ENCODE measurements at places on chromosomes 7 and 10.

- no peak for DNase-seq
These were observed 18.0 kb downstream of the SLC25A13 start for GRCh38 chr7:96303686-96304443.

GRCh38 chr10:680745-681144 is 8.7 kb downstream of the DIP2C start:
- DNase-seq, result no peak

DNA sequence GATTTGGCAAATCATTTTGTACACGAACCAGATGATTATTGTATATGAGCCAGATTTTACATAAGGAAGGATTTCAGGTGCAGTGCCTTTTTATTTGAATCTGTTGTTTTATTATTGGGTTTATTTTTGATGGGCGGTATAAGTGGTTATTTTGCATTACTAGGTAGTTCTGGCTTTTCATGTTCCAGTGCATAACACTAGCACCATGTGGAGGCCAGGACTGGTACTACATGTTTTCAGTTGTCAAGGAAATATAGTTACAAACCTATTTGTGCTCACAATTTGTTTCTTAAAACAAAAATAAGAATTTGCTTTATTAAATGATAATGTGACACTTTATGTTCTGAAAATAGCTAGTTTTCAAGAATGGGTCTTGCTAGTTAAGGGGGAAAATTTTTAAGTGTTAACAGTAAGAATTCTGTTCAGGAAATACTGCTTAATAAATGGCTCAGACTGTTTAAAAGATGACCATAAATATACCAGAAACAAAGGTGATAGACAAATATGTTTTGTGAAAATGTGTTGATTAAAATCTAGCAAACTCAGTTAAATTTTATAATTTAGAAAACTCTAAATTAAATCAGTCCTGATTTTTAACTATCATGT is 7.1 kb upstream of the SEMA3E start:
- DNase-seq, result no peak

- DNase-seq, result no peak
These were observed 54.5 kb downstream of the LRRC4 start for GRCh38 chr7:127976738-127977120.

GRCh38 chr10:104104418-104104817 is 17.6 kb upstream of the SFR1 start:
- no peak for DNase-seq

DNA sequence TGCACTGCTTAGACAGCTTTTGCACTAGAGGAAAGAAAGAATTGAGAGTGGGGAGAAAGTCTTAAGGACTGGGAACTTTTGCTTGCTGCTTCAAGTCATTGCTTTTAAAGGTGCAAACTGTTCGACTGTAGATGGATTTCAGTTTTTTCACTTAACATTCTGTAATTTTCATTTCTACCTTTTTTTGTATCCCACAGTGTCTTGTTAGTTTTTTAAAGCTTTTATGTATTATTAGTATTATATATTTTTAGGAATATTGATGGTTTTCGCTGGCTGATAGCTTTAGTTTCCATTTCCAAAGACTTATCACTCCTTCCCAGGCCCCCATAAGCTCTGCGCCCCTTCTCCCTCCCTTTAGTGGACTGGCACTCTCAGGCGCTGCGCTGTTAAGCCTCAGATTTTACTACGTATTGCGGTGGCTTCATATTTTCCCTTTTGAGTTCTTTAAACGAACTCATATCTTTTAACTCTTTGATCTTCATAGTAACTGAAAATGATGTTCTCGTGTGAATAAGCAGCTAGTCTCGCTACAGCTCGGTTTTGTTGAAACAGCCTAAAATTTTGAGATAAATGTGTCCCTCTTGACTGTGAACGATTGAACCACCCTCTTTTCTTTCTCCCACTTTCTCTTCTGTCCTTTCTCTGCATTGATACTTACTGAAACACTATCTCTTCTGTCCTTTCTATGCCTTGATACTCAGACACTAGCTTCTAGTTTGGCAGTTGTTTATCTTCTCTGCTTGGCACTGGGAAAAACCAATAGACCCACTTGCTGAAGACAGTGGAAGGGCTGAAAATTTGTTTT is 2.5 kb upstream of the ETV1 start:
- no peak for DNase-seq

DNA sequence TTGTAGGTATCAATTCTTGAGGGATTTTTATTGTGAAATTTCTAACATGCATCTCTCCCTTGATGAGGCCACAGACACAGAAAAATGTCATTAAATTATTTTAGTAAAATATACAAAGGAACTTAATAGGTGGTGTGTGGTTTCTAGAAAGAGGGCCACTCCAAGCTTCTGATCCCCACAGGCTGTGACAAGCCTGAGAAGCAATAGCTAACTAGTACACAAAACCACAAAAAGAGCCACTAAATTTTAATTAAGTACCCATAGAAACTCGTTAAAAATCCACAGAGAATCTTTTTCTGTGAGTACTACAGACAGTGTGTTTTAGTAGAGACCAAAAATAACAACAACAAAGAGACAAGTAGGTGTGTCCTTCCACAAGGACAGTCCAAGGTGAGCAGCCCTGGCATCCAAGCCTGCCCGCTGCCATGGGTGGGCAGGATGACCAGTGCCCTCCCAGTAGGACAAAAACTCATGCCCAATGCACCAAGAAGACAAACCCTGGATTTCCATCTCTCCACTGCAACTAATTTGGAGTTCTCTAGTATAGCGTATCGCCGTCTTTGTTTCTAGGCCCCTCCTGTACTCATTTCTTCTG is 81.0 kb downstream of the RNF216 start:
- DNase-seq, result no peak

GRCh38 chr7:133165529-133165928 is 83.6 kb upstream of the CHCHD3 start:
- DNase-seq, result no peak

- DNase-seq, result no peak
These were observed 29.9 kb upstream of the ZMIZ1 start for GRCh38 chr10:79038841-79039201.

DNA sequence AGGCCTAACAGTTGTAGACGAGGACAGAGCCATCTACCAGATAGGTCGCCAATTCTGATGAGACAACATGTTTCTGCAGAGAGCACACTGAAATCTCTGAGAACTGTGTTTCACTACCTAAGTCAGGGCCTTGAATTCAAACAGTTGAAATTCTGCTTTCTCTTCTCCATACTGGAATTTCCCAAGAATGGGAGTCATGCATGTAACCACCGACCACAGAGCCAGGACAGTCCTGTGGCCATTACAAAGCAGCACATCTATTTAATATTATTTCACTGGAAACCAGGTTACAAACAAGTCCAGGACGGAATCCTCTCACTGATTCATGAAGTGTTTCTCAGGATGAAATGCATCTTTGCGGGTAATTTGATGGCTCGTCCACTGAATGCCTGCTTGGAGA is 62.0 kb upstream of the ST8SIA6 start:
- no peak for DNase-seq

DNA sequence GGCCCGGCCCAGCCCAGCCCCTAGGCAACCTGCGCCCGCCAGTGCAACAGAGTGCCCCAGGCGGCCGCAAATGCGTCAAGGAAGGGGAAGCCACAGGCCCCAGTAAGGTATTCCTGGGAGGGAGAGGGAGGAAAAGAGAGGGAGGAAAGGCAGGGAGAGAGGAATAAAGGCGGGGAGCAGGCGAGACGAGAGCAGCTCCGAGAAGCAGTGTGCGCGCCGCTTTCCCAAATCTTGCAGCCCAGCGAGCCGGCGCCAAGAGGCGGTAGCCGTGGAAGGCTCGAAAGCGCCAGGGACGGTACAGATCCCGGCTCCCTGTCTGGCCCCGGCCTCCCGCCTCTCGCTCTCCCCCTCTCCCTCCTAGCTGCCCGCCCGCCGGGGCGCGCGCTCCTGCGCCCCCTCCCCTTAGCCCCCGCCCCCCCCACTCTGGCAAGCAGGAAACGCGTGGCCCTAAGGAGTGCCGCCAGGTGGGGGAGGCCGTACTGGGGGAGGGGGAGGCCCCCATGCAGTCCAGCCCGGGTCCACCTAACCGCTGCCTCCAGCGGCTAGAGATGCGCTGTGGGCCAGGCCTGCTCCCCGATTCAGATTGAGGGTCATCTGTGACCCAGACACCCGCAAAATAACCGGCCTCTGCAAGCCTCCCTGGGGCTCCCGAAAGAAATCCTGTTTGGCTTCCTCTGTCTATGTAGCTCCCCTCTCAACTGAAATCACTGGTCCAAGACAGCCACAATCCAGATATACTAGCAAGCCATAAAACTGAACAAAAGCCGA is 4.3 kb downstream of the HOXA10 start:
- DNase-seq, result no peak

GRCh38 chr7:30285536-30286284 is 1.3 kb downstream of the ZNRF2 start:
- DNase-seq, result peak; percentile 82

GRCh38 chr10:87925570-87925969 is 62.1 kb downstream of the PTEN start:
- DNase-seq, result no peak

- no peak for DNase-seq
These were observed 969 bp downstream of the SLC35G1 start for GRCh38 chr10:93894516-93895378.

GRCh38 chr10:34761453-34761852 is 53.6 kb downstream of the PARD3 start:
- no peak for DNase-seq

DNA sequence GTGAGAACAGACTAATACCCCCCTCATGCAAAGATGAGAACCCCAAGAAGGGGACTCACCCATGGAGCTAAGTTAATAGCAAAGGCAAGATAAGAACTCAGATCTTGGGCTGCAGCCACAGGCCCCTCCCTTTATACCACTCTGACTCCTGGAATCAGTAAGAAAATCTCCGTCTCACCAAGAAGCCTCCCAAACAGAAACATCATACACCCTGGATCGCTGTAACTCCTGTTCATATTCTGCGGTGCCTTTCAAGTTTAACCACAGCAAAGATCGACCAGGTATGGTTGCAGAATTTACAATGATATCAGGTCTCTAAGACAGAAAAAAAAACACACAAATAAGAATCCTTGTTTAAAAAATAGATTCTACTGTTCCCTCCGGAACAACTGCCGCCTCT is 47.1 kb downstream of the SFMBT2 start:
- no peak for DNase-seq

GRCh38 chr10:18455086-18455884 is 196.1 kb downstream of the NSUN6 start:
- no peak for DNase-seq

- DNase-seq, result no peak
These were observed 236.0 kb downstream of the TNS3 start for GRCh38 chr7:47345857-47346298.

GRCh38 chr7:84665339-84665738 is 470.8 kb upstream of the SEMA3A start:
- no peak for DNase-seq

DNA sequence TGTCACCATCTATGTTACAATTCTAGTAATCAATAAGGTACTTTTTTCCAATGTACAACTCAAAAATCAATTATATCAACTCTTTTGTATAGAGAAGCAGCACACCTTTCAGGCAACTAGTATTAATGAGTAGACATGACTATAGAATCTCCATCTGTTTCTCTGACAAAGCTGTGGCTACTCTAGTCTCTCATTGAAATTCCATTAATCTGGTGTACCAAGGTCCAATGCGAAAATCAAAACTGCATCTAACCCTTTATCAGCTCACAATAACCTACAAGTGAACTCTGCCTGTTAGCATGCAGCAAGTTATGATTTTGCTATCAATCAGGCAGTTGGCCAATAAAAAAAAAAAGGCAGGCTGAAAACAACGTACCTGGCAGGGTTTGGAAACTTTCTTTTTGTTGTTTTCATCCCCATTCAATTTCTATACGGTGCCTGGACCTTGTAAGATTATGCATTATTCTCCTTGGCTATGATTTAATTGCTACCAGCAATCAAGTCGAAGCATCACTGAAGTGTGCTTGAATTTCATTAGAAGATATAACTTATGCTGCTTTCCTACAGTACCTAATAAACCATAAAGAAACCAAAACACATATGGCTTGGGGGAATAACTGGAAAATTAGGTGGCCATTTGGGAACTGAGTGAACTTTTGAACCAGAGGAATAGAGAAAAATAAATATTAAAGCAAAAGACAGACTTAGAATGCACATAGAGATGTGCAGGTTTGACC is 23.2 kb downstream of the SKAP2 start:
- no peak for DNase-seq

DNA sequence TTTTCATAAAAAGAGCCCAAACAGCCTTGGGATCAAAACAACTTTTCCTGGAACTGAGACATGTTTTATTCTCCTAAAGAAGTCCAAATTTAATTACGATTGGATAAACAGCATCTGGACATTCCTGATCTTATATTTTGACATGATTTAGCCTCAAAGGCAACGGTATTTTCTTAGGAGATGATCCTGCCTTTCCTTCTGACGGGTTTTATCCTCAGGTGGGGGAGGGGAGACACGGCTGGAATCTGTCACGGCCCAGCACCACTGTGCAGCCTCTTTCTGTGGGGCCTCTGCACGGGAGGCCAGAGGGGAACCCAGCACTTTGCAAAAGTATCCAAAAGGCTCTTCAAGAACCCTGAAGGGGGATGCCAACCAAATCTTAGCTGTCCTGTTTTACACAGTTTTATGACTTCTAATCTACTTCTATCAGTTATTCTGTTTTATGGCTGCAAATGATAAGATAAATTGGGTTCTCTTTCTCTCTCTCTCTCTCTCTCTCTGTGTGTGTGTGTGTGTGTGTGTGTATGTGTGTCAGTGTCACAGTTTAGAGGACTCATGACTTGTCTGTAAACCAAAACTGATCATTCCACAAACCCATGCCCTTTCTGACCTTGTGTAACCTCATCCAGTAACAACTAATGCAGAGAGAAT is 321.1 kb upstream of the NPVF start:
- DNase-seq, result no peak

- DNase-seq, result no peak
These were observed 39.6 kb upstream of the PROSER2 start for GRCh38 chr10:11783558-11783865.

- peak; percentile 43 for DNase-seq
These were observed 879 bp downstream of the NUDT5 start for GRCh38 chr10:12194752-12195271.

- DNase-seq, result no peak
These were observed 102.4 kb upstream of the SEMA3D start for GRCh38 chr7:85289279-85289678.

- no peak for DNase-seq
These were observed 249.3 kb upstream of the GRB10 start for GRCh38 chr7:51031791-51032515.

- no peak for DNase-seq
These were observed 364.1 kb downstream of the TNS3 start for GRCh38 chr7:47217570-47218360.

GRCh38 chr10:58086144-58086762 is 181.4 kb downstream of the IPMK start:
- no peak for DNase-seq

DNA sequence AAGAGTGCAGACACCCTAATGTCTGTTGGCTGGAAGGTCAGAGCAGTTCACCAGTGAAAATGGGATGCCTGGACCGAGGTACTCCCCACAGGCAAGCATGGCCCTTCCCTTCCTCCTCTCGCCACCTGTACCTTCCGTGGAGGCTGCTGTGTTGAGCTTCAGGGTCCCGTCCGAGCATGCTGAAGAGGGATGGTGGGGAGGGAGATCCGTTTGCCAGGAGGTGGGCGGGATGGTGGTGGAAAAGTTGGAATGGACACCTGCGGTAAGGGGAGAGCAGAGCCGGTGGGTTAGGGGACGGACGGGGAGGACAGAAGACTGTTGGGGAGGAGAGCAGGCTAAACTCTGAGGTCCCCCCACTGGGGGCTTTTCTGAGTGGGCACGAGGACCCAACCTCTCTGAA is 15.9 kb upstream of the ZNF777 start:
- DNase-seq, result no peak

GRCh38 chr10:91164520-91165065 is 55.9 kb upstream of the PCGF5 start:
- DNase-seq, result no peak

Measured in activated T-cell treated with anti-CD3 and anti-CD28 coated beads, Interleukin-2, amount 50 U/mL, for 72 hours (primary cell).